ENCODE measurements at places on chromosomes 11 and 22.
A peak's percentile ranks its signal among the peaks of the same experiment; 100 is the strongest.

- DNase-seq = no peak
Measured at GRCh38 chr11:10942620-10943019, 84.8 kb upstream of the ZBED5 start.

DNA sequence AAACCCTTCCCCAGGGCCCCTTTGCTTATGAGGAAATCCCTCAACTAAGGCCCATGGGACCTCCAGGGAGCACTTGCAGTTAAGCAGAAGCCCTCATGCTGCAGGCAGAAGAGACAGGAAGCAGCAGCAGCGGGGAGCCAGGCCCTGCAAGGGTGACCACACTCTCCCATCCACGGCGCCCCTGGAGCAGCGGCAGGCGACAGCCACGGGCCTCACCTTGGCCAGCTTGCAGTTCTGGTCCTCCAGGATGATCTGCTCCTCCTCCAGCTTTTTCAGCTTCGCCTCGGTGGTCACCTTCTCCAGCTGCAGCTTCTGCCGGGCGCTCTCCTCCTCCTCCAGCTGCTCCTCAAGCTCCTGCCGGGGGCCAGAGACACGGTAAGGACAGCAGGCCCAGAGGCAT lies 47.0 kb downstream of the APOL1 start:
- DNase-seq = no peak

- DNase-seq = no peak
Measured at GRCh38 chr22:49502126-49502826, 325.4 kb downstream of the BRD1 start.

- DNase-seq = peak; percentile 39
Measured at GRCh38 chr11:125272821-125273220, 108.3 kb downstream of the PKNOX2 start.

- no peak for DNase-seq
Measured at GRCh38 chr11:65043881-65044501, 3.0 kb downstream of the SAC3D1 start.

- DNase-seq = no peak
Measured at GRCh38 chr11:61611309-61611708, 30.4 kb upstream of the SYT7 start.

DNA sequence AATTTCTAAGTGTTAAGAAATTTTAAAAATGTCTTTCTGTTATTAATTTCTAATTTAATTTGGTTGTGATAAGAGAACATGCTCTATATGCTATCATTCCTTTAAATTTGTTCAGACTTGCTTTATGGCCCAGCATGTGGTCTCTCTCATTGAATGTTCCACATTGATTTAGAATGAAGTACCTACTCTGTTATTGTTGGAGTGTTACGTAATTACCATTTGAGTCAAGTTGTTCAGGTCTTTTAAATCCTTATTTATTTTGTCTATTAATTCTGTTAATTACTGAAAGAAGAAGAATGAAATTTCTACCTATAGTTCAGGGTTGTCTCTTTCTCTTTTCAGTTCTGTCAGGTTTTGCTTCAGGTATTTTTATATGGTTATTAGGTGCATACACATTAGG lies 57.0 kb downstream of the PRMT3 start:
- DNase-seq = no peak

GRCh38 chr11:71138737-71139425 lies 113.5 kb downstream of the SHANK2 start:
- no peak for DNase-seq

GRCh38 chr11:70715166-70715951 lies 317.0 kb downstream of the CTTN start:
- DNase-seq = no peak

GRCh38 chr22:46008291-46008690 lies 31.3 kb upstream of the WNT7B start:
- DNase-seq = no peak

- DNase-seq = no peak
Measured at GRCh38 chr11:9716275-9717039, 52.6 kb downstream of the SWAP70 start.

DNA sequence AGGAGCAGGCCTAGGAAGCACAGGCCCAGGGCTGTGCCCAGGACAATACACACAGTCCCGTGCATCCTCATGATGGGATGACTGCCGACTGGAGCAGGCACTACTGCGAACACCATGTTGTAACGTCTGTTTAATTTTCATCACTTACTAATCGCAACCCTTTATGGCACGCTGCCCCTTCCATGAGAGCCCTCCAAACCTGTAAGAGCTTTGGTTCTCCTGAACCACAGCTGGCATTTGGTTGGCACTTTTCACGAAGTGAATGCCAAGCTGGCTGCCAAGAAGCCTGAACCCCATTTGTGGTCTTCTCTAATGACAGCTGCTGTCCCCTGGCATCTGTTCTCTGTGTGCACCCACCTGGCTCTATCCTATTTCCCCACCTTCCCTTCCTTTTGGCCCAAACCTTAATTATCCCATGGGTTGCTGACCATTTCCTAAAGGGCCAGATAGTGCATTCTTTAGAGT lies 36.5 kb downstream of the APOL1 start:
- DNase-seq = no peak

DNA sequence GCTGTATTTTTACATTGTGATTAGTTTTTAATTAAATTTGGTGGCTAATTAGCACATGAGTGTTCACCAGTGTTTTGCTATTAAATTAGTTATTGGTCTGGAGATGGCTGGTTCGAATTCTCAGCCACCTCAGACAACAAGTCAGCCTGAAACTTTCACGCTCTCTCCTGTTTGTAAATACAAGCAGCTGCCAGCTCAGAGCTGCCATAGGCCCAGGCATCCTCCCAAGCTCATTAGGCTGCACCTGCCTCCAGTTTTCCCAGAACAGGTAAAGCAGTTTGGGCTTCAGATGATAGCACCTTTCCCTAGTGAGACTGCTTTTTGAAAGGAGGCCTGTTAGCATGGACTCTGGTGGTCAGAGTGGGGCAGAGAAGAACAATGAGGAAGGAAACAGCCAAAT lies 156.8 kb downstream of the NAV2 start:
- no peak for DNase-seq

GRCh38 chr22:19639610-19640135 lies 74.6 kb upstream of the SEPTIN5 start:
- DNase-seq = no peak

DNA sequence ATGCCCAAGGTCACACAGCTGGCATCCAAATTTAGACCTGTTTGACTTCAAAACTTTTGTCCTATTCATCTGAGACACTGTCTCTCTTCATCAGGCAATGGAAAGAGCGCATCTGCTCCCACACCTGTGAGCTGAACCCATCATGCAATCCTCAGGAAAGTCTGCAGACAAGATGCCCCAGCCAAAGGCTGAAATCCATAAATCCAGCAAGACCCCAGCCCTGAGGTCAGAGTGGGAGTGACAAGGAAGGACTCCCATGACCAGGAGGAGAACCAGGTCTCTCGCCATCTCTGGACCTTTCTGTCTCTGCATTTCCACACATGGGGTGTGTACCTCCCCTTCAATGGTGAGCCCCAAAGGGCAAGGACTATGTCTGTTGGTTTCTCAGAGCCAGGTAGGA lies 83.6 kb upstream of the HMGXB4 start:
- no peak for DNase-seq

GRCh38 chr11:62514151-62514550 lies 32.5 kb downstream of the AHNAK start:
- DNase-seq = no peak

DNA sequence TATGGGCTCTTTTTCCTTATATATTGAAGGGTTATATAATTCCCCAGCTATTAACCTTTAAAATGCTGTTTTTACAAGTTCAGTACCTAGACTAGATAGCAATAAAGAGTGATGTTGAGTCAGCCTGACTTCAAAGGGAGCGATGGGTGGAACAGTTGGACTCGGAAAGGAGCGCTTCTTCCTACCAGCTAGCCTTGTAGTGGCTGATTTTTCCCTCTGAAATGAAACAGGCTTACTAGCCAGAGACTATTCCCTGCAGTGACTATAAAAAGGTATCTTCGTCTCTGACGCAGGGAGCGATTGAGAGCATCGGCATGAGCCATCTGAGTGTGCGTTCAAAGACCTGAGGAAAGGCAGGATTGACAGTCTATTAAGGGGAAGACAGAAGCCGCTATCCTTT lies 66.0 kb upstream of the GRAMD1B start:
- DNase-seq = no peak

GRCh38 chr11:104163100-104164027 lies 583 bp downstream of the PDGFD start:
- DNase-seq = peak; percentile 16

DNA sequence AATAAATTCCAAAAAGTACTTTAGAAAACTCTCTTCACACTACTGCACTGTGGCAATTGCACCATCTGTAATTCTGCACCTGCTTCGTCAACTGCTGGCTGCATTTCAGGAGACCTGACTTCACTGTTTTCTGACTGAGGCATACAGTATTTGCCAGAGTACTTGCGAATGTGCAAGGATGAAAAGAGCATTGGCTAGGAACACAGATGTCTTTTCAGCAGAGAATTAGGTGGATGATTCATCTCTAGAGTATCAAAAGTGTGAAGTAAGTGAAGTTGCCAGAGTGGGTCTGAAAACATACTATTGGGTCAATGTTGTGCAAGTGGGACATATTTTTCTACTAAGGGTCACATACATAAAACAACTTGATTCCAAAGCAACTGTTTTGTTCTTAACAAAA lies 427.5 kb upstream of the CCDC90B start:
- DNase-seq = no peak

DNA sequence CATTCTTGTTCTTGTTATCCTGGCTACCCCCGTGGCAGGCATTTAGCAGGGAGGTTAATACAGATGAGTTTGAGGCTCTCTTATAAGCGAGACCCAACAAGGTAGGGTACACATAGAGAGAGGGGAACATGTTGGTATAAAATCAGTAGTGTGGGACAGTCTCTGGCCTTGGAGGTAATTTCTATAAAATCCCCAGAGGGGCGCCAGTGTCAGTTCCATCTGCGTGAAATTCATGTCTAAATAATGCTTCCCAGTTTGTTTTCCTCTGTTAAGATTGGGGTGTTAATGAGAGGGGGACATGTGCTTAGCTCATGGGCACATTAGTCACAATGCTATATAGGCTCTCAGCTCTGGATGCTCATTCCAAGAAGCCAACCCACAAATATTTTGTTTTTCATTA lies 150.7 kb downstream of the MYO18B start:
- peak; percentile 22 for DNase-seq

- no peak for DNase-seq
Measured at GRCh38 chr22:31449506-31449905, 40.1 kb downstream of the EIF4ENIF1 start.

DNA sequence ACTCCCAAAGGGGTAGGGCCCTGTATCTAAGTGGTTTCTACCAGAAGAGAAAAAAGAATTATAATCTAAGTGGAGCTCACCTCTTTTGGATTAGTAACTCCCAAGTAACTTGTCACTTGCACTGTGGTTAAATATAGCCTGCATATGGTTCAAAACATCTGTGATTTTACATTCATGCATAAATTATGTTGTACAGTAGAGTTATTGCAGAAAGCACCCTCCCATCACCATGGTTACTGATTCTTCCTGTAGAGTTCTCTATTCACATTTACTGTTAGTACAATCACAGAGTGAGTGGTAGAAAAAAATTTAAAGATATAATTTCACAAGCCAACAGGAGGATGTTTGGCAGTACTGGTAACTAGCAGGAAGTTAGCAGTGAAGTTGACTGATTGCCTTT lies 80.4 kb downstream of the LRRC4C start:
- no peak for DNase-seq

DNA sequence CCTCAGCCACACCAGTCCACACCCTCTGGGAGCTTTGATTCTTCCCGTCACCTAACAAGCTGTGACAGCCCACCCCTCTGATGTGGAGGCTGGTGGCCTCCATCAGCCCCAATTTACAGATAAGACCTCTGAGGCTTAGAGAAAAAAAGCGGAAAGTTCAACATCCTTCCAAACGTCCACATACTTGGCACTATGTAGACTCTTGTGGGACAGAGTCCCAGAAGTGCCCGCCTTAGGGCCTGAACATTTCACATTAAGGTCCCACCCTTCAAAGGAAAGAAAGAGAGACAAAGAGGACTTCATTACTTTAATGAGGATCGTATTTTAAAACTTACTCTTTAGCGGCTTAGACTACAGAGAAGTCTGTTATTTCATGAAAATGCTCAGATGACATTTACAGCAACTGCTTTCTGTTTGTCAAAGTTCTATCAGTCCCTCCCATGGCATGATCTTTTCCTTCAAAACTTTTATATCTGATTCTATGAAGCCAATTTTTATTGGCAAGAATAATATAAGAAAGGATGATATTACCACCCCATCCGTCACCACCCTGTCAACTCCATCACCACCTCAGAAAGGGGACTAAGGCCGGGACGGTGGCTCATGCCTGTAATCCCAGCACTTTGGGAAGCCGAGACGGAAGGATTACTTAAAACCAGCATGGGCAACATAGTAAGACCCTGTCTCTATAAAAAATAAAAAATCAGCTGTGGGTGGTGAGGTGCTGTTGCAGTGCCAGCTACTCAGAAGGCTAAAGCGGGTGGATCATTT lies 15.7 kb upstream of the SCGB1A1 start:
- DNase-seq = no peak

GRCh38 chr11:35165423-35166368 lies 26.7 kb downstream of the CD44 start:
- no peak for DNase-seq

- DNase-seq = no peak
Measured at GRCh38 chr11:72745925-72746550, 6.2 kb downstream of the ARAP1 start.

GRCh38 chr11:76551400-76551799 lies 106.6 kb downstream of the EMSY start:
- DNase-seq = no peak

GRCh38 chr11:12871241-12871640 lies 137.9 kb upstream of the RASSF10 start:
- DNase-seq = no peak

Measured in iPS-NIHi11 (cell line).